ENCODE measurements at places on chromosomes 6 and 20.

GRCh38 chr6:136163260-136163659 lies 86.9 kb downstream of the MTFR2 start:
- no peak for DNase-seq

DNA sequence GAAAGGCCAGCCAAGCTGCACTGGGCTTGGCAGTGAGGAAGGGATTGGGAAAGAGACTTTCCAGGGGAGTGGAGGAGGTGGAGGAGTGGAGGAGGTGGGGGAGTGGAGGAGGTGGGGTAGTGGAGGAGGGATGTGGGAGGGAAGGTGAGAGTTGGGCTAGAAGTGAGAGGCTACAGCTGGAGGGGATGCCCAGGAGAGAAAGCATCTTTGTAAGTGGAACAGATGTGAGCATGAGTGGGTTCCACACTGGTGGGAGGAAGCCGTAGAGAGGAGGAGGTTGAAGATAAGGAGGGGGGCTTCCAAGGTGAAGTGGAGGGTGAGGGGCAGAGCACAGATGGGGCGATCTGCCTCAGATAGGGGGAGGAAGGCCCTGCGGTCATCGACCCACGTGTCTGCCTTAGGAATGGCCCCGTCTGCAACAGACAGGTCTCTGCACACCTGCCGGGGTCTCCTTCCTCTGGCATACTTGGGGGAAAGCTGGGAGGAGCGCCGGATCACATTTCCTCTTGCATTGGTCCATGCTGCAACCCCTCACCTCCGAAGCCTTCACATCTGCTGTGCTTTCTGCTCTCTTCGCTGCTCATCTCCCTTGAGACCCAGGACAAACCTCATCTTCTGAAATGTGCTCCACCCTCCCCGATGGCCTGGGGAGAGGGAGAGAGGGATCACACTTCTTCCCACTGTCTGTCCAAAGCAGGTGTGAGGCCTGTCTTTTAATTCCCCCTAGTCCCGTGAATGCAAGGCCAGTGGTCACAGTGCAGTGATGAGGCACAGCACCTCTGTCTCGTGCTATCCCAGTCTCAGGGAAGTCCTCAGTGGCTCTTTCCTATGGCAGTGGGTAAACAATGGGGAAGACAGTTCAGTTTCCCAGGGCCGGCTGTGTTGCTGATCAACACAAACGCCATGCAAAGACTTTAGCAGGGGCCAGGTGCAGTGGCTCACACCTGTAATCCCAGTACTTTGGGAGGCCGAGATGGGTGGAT lies 48.6 kb upstream of the SNX9 start:
- DNase-seq = no peak

- DNase-seq = no peak
These were observed 32.7 kb upstream of the PSMF1 start for GRCh38 chr20:1085492-1086276.

GRCh38 chr6:46215213-46215612 lies 44.4 kb upstream of the ENPP5 start:
- DNase-seq = no peak

DNA sequence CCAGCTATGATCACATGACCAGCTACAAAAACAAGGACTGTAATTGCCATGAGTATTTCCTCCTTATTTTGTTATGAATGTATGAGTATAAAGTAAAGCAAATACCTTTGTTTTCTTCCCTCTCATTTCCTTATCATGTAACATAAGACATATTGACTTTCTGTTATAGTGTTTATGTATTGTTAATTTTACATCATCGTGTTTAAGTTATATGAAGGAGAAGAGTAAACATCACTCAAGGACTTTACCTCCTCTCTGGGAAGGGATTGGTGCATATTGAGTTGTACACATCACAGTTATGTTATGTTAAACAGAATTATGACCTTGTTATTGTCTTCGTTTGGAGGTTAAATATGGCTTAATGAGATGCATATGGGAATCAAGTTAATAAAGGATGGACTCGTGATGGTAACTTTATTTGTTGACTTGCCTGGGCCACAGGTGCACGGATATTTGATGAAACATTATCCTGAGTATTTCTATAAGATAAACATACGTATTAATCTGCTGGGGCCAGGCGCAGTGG lies 57.3 kb upstream of the CNKSR3 start:
- no peak for DNase-seq

DNA sequence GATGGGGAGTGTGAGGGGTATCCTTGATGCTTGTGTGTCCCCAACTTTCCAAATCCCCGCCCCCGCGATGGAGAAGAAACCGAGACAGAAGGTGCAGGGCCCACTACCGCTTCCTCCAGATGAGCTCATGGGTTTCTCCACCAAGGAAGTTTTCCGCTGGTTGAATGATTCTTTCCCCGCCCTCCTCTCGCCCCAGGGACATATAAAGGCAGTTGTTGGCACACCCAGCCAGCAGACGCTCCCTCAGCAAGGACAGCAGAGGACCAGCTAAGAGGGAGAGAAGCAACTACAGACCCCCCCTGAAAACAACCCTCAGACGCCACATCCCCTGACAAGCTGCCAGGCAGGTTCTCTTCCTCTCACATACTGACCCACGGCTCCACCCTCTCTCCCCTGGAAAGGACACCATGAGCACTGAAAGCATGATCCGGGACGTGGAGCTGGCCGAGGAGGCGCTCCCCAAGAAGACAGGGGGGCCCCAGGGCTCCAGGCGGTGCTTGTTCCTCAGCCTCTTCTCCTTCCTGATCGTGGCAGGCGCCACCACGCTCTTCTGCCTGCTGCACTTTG lies at the start of gene TNF:
Gene TNF (plus strand): TSS at position 231 of the 567 bp plus-strand sequence. CDS start 177 bp downstream, at position 408.
- peak; percentile 81 for DNase-seq

DNA sequence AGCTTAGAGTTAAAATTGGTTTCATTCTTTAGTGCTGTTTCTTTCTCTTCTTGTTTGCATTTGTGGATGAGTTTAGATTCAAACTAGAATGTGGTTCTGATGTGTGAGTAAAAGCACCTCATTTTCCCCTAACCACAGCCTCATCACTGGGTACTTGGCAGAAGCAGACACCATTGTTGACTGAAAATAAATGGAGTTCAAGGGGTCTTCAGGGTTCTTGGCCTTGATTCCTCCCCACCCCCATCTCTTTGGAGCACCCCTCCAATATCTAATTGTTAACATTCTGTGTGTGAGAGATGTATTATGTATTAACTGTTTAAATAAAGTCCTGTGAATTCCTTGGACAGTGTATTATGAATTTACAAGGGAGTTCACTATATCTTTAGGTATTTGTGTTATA lies 59.6 kb downstream of the JARID2 start:
- no peak for DNase-seq

GRCh38 chr6:108322728-108323127 lies 27.9 kb downstream of the AFG1L start:
- DNase-seq = no peak

GRCh38 chr20:57475388-57476083 lies 49.4 kb downstream of the CTCFL start:
- no peak for DNase-seq

DNA sequence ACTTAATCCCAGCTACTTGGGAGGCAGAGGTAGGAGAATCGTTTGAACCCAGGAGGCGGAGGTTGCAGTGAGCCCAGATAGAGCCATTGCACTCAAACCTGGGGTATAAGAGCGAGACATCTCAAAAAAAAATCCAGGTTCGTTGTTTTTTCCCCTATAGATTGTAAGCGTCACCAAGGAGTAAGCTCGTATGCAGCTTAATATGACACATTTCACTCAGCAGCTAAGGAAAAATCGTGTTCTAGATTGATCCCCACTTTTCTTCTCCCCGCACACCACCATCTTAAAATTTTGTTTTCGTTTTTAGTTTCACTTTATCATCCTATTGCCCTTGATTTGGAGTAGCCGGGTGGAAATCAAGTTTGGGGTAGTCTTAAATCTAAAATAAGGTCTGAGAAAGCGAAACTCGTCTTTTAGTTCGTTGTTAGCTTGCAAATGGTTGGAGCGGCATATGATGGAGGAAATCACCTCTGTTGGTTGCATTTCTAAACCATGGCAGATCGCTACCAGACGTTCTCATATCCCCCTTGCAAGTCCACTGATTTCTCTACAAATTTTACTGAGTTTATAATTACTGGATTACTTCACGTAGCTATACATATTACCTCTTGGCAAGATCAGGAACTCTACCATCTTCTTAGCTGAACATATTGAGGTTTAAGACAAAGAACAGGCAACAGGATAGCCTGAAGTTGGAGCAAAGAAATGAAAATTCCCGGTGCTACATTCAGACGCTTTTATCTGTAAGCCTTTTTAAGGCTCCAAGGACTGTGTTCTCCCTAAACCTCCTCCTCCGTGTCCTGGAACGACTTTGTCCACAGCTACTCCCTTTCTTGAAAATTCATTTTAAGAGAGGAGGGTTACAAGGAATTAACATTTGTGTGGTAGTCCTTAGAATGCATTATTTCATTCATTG lies 91.1 kb upstream of the BTN3A2 start:
- DNase-seq = no peak

DNA sequence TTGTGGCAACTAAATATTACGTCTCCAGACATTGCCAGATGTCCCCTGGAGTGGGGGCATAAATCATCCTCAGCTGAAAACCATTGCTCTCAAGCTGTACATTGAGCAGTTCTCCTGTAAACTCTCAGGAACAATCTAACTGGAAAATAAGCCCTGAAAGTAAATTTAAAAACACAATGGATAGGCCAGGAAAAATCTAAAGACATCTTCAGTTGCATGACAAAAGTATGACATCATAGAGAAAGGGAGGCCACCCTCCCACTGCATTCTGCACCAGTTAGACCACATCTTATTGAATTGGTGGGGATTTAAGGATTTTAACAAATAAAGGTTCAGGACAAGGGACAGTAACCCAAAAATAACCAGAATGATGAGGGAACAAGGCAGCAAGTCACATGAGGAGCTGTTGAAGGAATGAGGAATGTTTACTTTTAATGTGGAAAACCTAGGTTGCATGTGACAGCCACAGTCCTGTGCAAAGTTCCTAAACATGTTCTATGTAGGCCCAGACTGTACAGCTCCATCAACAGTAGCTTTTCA lies 5.3 kb downstream of the PLA2G7 start:
- no peak for DNase-seq

DNA sequence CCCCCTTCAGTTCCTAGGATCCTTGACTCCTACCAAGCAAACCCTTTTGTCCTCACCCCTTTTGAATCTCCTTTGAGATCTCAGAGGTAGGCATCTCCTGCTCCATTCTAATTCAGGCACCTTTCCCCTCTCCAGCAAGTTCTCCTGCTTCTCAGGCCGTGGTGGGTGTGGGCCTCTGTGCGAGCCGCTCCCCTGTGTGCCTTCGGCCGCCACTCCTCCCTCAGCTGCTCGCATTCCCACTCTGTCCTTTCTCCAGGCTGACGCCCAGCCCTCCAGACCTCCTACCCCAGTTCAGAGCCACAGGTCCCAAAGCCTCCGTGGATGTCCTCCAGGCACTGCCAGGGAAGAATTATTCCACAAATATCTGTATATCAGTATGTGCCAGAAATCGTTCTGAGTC lies 19.7 kb upstream of the RPS6KA2 start:
- no peak for DNase-seq

- DNase-seq = no peak
These were observed 45.6 kb upstream of the MAN1A1 start for GRCh38 chr6:119395192-119395591.

DNA sequence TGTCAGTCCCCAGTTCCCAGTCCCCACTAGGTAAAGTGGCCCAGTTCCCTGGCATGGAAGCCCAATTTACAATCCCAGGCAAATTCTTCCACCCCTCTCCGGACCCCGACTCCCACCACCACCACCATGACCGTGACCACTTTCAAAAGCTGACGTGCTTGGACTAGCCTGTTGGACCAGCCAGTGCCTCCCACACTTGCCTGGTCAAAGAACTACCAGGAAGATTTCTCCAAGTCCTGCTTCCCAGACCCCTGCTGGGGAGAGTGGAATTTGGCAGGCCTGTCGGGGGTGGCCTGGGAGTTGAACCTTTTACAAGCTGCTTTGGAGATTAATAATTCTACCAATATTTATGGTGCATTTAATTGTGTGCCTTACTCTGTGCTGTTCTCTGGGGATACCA lies 1.4 kb upstream of the PTPRT start:
- DNase-seq = no peak

- no peak for DNase-seq
These were observed 2.7 kb downstream of the MOCS1 start for GRCh38 chr6:39931607-39932006.

DNA sequence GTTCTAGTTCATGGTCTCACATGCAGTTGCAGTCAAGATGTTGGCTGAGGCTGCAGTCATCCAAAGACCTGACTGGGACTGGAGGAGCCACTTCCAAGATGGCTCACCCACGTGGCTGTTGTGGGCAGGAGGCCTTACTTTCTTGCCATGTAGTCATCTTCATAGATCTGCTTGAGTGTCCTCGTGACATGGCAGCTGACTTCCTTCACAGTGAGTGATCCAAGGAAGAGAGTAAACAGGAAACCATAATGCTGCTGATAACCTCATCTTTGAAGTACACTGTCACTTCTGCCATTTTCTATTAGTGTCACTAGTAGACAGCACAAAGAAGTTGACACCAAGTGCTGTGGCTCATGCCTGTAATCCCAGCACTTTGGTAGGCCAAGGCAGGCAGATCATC lies 40.1 kb upstream of the AKIRIN2 start:
- DNase-seq = peak; percentile 2

- no peak for DNase-seq
These were observed 455.7 kb downstream of the CD83 start for GRCh38 chr6:14573267-14573666.

- no peak for DNase-seq
These were observed 68.0 kb downstream of the PLCG1 start for GRCh38 chr20:41205313-41205712.

GRCh38 chr6:132168961-132169360 lies 217.8 kb upstream of the CCN2 start:
- no peak for DNase-seq

GRCh38 chr6:153465050-153465449 lies 334.0 kb upstream of the RGS17 start:
- no peak for DNase-seq

GRCh38 chr6:168372889-168373288 lies 53.3 kb upstream of the DACT2 start:
- DNase-seq = no peak

- no peak for DNase-seq
These were observed 29.4 kb downstream of the KIF13A start for GRCh38 chr6:17957904-17958620.

- DNase-seq = peak; percentile 31
These were observed 988 bp downstream of the TXNDC5 start for GRCh38 chr6:7909323-7910276.

DNA sequence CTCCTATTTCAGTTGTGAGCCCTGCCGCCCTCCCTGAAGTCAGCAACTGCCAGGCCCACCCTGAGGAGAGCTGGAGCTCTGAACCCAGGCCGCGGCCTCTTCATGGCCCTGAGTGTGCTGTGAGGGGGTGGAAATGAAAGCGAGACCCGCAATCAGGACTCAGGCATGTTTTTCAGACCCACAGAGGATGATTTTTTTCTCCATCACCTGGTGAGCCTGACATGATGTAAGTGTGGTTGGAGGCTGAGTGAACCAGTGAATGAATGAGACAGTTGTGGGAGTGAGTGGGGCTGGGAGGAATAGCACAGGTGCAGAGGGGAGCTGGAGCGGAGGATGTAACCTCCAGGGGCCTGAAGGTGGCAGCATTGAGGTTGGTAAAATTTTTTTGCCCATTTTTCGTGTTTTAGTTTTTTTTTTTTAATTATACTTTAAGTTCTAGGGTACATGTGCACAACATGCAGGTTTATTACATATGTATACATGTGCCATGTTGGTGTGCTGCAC lies 18.3 kb downstream of the RAET1L start:
- DNase-seq = peak; percentile 51

Measured in stimulated activated CD4-positive, alpha-beta T cell treated with anti-CD3 and anti-CD28 coated beads, TNF-alpha, amount 100 ng/mL, for 24 hours (primary cell).